CD4-positive, alpha-beta T cell treated with Interleukin-2 at 100 ng/mL for 4 hours (primary cell): ENCODE measurements at places on chromosomes 11 and 22.

DNA sequence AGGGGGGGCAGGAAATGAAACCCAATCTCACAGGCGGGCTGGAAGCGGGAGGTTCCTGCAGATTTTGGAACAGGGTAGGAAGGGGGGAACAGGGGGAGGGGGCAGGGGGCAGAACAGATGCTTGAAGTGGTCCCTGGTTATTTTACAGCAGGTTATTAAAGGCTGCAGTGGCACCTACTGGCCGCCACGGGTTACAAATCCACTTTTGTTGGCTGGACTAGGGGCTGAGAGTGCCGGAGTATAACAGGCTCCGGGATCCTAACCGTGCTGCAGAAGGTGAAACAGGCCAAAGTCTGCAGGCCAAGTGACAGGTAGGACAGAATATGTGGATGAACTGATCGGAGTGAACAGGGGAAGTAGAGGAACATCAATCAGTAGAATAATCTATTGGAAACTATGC lies 2.5 kb downstream of the ROBO3 start:
- no peak for DNase-seq

- peak; percentile 70 for DNase-seq
These were observed 29.6 kb downstream of the EHF start for GRCh38 chr11:34650528-34650927.

GRCh38 chr22:32531228-32531627 lies 56.6 kb downstream of the FBXO7 start:
- DNase-seq = no peak

- DNase-seq = no peak
These were observed 259.6 kb downstream of the TBC1D22A start for GRCh38 chr22:47022075-47022473.

DNA sequence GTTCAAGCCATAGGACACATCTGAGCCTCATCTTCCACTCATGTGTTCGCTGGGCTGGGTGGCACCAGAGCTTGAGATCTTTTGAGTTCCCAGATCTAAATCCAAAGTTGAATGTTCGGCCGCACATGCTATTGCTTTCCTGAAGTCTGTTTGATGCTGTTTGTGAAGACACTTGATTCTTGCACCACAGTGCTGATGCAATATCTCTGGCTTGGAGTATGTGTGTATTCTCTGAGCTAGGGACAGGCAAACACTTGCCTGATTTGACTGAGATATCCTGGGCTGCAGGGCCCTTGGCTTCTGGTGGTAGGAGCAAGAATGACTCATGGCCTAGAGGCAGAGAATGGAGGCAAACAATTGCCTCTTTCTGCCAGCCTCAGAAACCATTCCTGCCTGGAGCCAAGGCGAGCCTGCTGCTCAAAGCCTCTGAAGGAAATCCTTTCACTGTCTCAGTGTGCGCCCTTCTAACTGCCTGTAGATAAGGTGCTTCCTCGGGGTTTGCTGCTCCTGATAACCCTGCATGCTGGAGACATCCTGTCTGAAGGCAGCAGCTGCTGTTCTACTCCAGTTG lies 73.0 kb downstream of the CYB5R2 start:
- DNase-seq = no peak
